ENCODE measurements at places on chromosomes 11 and 22.

- H3K27ac ChIP-seq, result no peak overlapping the region
- no peaks in the 10 kb centered on the region for H3K27me3 ChIP-seq
- H3K36me3 ChIP-seq, result no peaks in the 10 kb centered on the region
- no peaks in the 10 kb centered on the region for H3K4me1 ChIP-seq
Observed at GRCh38 chr22:34805771-34806170, 260.2 kb upstream of the ISX start.

GRCh38 chr11:35316161-35316560, 103.2 kb downstream of the SLC1A2 start:
- no peaks in the 10 kb centered on the region for H3K36me3 ChIP-seq
- peaks cover 2% of the 10 kb centered on the region for H3K27me3 ChIP-seq
- no peak overlapping the region for H3K27ac ChIP-seq
- H3K4me1 ChIP-seq, result peaks cover 5% of the 10 kb centered on the region

GRCh38 chr11:47867823-47868222, 19.7 kb upstream of the NUP160 start:
- no peak for DNase-seq
- H3K27ac ChIP-seq, result no peak overlapping the region
- H3K36me3 ChIP-seq, result no peaks in the 10 kb centered on the region
- no peak overlapping the region for H3K4me3 ChIP-seq
- H3K4me1 ChIP-seq, result peaks cover 25% of the 10 kb centered on the region

DNA sequence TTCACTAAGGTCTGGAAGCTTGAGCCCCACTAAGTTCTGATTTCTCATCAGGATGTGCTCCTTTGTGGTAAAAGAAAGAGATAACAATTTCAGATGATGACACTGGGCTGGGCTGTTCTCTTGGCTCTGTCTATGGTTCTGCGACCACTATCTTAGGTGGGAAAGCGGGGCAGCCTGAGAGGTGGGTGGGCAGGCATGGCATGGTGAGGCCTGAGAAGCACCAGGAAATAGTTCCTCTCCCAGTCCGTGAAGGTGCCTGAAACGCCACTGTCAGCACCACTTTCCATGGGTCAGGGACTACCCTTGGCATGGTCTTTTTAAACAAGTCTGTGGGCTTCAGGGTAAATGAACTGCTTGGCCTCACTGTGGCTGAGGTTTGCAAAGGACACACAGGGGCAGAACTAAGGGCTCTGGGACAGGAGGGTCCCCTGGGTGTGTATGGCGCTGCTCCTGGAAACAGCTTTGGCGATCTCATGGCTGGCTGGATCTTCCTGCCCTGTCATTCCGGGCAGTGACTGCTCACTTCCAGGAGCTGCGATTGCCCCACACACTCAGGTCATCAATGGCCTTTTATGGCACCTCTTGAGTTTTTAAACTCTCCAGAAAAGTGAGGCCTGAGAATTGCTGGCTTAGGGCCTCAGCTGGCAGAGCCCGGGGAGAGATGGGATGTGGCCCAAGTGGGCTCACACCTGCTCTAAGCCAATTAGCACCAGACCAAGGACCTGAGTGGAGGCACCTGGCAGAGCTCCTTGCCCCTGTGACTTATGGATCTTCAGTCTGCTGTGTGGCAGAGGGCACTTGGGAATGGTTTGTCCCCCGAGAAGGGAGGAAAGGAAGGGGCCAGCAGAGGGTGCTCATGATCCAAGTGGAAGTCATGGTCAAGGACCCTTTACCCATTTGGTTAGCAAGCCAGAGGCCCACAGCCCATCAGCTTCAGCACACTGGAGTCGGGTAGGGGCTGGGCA, 55.6 kb upstream of the LYVE1 start:
- H3K4me3 ChIP-seq, result no peak overlapping the region
- peak overlapping the region; percentile 64 for H3K27ac ChIP-seq
- DNase-seq, result no peak
- peaks cover 10% of the 10 kb centered on the region for H3K4me1 ChIP-seq

- H3K27me3 ChIP-seq, result peaks cover 2% of the 10 kb centered on the region
- DNase-seq, result no peak
- H3K36me3 ChIP-seq, result no peaks in the 10 kb centered on the region
- no peak overlapping the region for H3K4me3 ChIP-seq
Observed at GRCh38 chr22:43848366-43849171, 13.7 kb downstream of the SULT4A1 start.

DNA sequence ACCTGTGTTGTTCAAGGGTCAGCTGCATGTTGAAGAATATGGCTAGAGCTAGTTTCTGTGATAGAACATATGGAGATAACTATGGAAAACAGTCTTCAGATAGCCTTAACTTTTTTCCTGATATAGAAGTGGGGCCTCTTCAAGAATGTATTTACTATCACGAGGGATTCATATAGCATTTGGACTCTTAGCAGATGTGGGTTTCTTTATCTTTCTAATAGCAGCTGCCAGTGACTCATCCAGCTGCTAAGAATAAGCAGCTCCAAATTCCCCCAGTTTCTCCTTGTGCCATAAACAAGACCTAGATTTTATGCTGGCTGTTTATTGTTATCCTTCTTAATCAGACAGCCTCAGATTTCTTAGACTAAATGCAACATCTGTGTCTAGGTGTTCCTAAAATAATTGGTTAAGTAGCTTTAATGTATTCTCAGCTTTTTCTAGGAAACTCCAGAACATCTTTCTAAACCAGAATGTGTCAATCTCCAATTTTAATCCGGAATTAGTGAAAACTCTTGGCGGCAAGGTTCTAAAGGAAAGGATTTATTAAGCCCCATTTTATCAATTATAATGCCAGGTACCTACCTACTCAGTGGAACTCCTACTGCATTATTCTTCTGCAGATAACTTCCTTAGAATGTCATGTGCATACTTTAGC, 119.8 kb downstream of the CSTPP1 start:
- DNase-seq, result no peak
- H3K4me3 ChIP-seq, result no peak overlapping the region
- H3K36me3 ChIP-seq, result peaks cover 5% of the 10 kb centered on the region
- H3K4me1 ChIP-seq, result peaks cover 6% of the 10 kb centered on the region
- H3K27ac ChIP-seq, result no peak overlapping the region

DNA sequence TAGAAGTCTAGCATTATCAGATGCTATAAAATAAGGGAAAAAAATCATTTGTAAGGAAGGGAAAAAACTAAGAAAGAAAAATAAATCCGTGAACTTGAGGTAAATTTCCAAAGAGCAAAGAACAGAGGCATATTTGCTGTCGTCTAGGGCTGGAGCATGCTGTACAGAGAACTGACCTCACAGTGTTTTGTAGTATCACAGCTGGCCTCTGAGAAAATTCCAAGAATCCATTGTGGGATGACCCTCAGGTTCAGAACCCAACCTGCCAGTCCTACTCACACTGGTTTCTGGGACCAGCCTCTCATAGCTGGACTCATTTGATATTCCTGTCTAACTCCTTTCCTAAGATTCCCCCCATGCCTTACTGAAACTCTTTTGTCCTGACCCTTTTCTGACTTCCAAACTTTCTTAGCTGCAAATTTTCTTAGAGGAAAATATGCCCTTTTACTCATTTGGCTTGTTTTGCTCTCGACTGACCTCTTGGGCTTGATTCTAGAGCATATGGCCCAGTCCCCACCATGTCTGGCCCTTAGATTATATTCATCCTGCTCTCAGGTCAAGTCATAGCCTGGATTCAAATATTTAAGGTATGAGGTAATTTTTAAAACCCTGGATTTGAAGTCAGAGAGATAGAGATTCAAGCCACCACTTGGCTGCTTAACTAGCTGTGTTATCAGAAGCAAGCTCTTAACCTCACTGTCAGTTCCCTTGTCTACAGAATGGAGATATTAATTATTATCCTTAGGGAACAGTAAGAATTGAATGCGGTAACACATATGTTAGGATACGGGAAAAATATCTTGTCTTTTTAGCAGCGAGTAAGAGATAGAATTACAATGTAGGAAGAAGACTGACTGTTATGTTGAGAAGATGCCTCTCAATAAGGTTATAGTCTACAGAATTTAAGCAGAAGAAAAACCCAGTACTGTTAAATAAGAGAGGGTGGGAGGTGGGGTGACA, 89.7 kb upstream of the KCNA4 start:
- H3K4me1 ChIP-seq, result no peaks in the 10 kb centered on the region
- H3K27ac ChIP-seq, result no peak overlapping the region
- H3K36me3 ChIP-seq, result no peaks in the 10 kb centered on the region
- no peak for DNase-seq

DNA sequence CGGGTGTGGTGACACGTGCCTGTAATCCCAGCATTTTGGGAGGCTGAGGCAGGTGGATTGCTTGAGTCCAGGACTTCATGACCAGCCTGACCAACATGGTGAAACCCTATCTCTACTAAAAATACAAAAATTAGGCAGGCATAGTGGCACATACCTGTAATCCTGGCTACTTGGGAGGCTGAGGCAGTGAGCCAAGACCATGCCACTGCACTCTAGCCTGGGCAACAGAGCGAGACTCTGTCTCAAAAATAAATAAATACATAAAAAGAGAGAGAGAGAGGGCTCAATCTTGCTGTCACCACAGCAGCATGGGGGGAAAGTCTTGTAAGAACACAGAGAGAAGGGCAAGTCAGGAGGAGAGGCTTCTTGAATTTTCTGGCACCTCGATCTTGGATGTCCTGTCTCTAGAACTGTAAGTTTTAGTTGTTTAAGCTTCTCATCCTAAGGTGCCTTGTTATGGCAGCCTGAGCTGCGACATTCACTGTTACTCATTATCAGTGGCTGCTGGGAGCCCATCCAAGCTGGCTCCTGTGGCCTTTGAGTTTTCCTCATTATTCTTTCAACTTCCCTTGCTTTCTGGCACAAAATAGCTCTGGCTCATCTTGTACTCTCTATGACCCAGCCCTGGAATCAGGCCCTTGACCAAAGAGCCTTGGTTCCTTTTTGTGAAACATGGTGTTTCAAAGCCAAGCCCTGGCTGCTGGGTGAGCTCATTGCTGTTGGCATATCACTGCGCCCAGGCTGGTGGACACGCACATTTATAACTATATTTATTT, 8.0 kb upstream of the PSMC3 start:
- H3K4me1 ChIP-seq, result peaks cover 2% of the 10 kb centered on the region
- DNase-seq, result no peak
- no peak overlapping the region for H3K27ac ChIP-seq
- H3K4me3 ChIP-seq, result no peak overlapping the region
- H3K27me3 ChIP-seq, result no peaks in the 10 kb centered on the region

DNA sequence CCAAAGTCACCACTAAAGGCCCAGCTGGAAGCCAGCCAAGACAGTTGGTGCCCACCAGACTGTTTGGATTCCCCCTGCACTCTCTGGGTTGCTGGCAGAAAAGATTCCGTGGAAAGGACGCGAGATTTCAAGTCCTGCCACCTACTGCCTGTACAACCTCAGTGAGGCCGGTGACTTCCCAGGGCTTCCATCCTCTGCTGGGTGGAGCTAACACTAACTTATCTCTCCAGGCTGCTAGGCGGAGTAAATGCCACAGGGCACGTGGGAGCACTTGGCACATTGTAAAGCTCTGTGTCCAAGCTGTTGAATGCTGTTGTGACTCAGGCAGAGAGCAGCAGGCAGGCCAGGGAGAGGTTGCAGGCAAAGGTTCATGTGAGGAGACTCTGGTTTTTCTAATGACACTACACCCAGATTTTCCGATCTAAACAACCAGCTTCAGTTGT, 50.9 kb upstream of the CDON start:
- no peaks in the 10 kb centered on the region for H3K36me3 ChIP-seq
- H3K4me3 ChIP-seq, result no peak overlapping the region
- H3K4me1 ChIP-seq, result peaks cover 6% of the 10 kb centered on the region
- H3K27ac ChIP-seq, result no peak overlapping the region
- H3K27me3 ChIP-seq, result no peaks in the 10 kb centered on the region

DNA sequence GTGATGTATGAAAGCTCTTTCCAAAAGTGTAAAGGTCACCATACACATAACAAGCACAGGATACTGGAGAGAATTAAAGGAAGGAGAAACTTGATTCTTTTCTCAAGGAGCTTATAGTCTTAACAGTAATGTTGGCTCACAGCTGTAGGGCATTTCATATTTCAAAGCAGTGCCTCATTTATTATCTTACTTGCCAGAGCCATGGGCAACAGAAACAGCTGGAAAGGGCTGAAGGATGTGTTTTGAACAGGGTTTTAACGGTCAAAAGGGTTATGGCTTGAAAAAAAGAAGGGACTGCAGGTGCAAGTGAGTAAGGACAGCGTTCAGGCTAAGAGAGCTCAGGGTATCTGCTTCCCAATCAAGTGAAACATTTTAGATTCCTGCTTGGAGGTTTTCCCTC, 2.7 kb upstream of the GRAMD1B start:
- no peak overlapping the region for H3K4me3 ChIP-seq
- peaks cover 11% of the 10 kb centered on the region for H3K27me3 ChIP-seq
- H3K27ac ChIP-seq, result no peak overlapping the region
- H3K36me3 ChIP-seq, result peaks cover 44% of the 10 kb centered on the region

- H3K27me3 ChIP-seq, result no peaks in the 10 kb centered on the region
- no peak for DNase-seq
- H3K36me3 ChIP-seq, result no peaks in the 10 kb centered on the region
- H3K4me3 ChIP-seq, result no peak overlapping the region
- H3K27ac ChIP-seq, result no peak overlapping the region
Observed at GRCh38 chr11:129723761-129724162, 91.9 kb upstream of the TMEM45B start.

DNA sequence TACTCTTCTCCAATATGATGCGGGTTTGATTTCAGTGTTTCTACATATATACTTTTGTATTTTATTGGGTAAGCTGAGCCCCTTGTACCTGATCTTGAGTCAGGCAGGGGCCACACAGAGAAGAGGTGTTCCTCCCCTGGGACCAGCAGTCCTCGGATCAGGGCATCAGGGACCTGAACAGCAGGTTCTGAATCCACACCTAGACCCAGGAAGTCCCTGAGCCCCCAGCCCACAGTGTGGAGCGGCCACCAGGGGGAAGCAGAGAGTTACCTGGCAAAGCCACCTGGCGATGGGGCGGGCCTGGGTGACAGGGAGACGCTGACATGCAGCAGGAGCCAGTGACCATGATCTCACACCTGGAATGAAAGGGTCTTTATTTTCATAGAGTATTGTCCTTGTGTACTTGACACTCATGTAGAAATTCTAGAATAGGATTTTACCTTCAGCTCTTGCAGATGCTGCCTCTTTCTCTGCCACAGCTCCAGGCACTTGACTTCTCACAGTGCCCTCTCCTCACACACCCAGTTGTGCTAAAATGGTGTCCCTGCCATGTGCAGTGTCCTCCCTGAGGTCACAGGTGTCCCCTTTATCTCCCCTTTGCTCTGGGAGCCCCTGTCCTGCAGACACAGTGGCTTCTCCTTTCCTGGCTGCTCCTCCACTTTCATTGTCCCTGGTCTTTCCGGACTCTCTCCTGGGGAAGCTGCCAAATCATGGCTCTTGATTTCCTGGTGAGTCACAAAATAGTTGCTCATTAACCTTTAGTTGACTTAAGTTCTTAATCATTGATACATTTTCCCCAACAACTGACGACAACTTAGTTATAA, 48.5 kb downstream of the GGTLC2 start:
- no peaks in the 10 kb centered on the region for H3K36me3 ChIP-seq
- peak; percentile 25 for DNase-seq
- no peak overlapping the region for H3K4me3 ChIP-seq
- H3K27ac ChIP-seq, result no peak overlapping the region
- no peaks in the 10 kb centered on the region for H3K4me1 ChIP-seq
- H3K27me3 ChIP-seq, result peaks cover 5% of the 10 kb centered on the region

DNA sequence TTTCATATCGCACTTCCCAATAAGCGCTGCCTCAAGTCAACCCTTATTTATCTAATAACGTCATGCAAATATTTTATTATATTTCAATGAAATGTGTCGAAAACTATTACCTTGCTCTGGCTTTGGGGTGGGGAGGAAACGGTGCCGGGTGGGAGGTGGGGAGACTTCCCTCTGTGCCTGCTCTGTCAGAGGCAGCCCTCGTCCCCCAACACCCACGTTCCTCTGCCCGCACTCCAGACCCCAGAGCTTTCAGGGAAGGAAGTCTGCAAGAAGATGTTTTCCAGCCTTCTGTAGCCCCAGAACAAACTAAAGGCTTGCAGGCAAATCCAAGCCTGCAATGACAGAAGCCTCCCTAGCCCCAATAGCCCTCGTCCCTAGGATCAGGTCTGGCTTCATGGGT, 235.7 kb downstream of the BUD13 start:
- no peaks in the 10 kb centered on the region for H3K4me1 ChIP-seq
- H3K4me3 ChIP-seq, result no peak overlapping the region
- no peak overlapping the region for H3K27ac ChIP-seq
- no peak for DNase-seq
